Urinary bladder (tissue), 4 donors: ENCODE measurements at places on chromosomes 6 and 20. TPM values are rescaled to one million over a fixed set of nuclear protein-coding genes. Genes with fewer than 3 reads are reported as not detected.

GRCh38 chr6:99349171-99350141, at the start of gene FAXC:
FAXC (minus strand) TSS chr6:99349674; CDS start chr6:99349372, 302 bp downstream.
- DNase-seq, result no peak

DNA sequence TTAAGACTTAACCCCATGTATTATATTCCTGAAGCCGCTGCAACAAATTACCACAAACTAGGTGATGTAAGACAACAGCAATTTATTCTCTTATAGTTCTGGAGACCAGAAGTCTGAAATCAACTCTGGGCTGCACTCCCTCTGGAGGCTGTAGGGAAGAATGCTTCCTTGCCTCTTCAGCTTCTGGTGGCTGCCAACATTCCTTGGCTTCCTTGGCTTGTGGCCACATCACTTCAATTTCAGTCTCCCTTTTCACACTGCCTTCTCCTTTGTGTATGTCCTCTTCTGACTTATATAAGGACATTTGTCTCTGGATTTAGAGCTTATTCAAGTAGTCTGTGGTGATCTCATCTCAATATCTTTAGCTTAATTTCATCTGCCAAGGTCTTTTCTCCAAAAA, 141.6 kb downstream of the DHX35 start:
- no peak for DNase-seq

The TMEM14B gene
- total RNA-seq, result 78.7 TPM

The CFAP206 gene
- total RNA-seq, result 1.3 TPM

The TFAP2B gene
- 0.48 TPM for total RNA-seq

The LY6G6D gene
- total RNA-seq, result 3.1 TPM

- DNase-seq, result no peak
Measured at GRCh38 chr20:61186771-61187472, 65.1 kb upstream of the CDH4 start.

DNA sequence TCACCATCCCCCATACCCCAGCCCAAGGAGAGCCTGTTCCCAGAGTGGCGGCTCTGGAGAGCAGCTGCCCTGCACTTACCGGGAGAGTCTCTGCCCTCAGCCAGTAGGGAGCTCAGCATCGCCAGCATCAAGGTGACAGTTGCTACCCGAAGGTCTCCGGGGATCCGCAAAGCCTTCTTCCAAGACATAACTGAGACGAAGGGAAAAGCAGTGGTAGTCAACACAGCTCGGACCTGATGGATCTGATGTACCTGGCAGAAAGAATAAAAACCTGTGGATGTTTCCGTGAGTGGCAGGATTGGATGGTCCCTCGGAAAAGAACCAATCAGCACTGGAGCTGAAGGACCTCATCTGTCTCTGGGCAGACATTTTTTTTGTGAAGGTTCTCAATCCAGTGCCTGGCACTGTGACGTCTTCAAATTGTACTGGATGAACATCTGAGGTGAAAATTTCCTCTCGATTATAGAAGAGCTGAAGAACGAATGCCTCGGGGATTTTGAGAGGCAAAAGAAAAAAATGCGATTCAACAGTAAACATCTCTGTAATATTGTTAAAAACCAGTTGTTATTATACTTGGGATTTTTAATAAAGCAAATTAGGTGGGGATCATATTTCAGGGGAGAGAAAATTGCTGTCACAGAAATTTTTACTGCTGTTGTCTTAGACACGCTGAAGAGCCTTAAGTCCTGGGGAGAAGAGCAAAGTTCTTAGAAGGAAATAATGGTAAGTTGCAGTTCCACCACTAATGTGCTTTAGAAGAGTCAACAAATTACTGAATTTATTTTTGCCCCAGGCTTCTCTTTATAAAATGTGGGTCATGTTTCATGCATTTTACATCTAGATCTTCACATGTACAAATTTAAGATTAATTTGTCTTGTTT, at the start of gene HLA-DQB1:
Gene HLA-DQB1, minus strand, starts transcription at position 238 of the 881 bp plus-strand sequence. Its CDS starts 50 bp downstream, at position 188.
- DNase-seq, result peak; percentile 13

GRCh38 chr6:158926414-158926813, 73.6 kb downstream of the RSPH3 start:
- no peak for DNase-seq

DNA sequence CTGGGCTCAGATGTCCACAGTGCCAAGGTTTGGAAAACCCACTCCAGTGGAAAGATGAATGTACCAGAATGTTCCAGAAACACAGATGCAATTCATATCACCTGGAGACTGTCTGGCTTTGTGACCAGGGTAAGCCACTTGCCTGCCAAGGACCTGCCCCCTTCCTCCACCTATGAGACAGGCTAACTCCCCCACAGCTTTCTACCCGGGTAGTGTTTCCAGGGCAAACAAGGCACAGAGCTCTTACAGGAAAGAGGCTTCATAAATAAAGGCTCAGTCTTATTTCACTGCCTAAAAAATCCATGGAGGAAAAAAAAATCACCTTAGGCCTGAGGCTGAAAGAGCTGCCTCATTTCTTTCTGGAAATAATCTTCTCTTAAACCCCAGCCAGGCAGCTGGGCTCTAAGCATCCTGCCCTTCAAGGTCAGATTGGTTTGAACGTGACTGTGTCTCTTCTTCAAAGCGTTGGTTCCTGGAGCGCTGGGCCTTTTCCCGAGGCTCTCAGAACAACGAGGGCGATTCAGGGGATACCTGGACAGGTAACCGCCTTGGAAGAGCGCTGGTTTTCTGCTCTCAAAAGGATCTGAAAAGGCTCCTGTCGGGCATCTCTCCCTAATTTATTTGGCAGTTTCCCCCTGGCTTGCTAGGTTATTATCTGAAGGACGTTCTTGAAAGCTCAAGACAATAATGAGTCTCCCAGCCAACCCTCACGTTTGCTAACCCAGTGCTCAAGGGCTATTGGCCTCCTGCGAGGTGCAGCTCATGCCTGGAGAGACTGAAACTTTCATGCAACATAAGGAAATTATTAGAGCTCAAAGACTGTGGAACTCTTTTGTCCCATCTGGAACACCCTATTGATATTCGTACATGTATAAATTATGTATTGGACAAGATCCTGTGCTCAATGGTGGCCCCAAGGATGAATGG, 199.2 kb upstream of the PMEPA1 start:
- no peak for DNase-seq

DNA sequence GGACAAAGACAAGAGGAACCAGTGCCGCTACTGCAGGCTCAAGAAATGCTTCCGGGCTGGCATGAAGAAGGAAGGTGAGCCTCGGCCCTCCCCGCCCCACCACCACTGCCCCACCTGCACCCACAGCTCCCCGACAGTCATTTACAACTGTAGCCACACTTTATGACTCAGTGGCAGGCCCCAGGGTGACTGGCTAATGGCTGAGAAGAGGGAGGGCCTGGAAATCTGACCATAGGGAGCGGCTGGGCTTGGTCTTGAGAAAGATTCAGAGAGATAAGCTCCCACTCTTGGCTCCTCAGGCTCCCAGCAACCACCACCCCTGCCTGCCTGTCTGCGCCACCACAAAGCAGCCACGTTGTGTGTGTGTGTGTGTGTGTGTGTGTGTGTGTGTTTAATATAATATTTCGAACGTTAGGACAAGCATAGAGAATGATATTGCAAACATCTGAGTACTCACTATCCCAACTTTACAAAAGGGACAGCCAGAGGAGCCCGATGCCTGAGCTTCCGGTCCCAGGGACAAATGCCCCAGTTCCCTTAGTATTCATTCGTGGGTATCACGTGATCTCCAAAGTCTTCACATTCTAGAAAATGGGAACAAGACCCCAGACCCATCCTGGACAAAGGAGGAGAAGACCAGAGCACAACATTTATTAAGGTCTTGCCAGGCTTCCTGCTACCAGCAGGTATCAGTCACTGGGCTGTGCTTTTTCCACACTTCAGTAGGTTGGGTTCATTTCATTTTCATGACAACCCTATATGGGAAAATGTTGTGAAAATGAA, 52.1 kb downstream of the HNF4A start:
- DNase-seq, result peak; percentile 47

GRCh38 chr20:60292001-60292520, 333.8 kb downstream of the CDH26 start:
- no peak for DNase-seq
